Hippocampal formation (tissue), 2 donors: ENCODE measurements at places on chromosomes 2 and 18.

DNA sequence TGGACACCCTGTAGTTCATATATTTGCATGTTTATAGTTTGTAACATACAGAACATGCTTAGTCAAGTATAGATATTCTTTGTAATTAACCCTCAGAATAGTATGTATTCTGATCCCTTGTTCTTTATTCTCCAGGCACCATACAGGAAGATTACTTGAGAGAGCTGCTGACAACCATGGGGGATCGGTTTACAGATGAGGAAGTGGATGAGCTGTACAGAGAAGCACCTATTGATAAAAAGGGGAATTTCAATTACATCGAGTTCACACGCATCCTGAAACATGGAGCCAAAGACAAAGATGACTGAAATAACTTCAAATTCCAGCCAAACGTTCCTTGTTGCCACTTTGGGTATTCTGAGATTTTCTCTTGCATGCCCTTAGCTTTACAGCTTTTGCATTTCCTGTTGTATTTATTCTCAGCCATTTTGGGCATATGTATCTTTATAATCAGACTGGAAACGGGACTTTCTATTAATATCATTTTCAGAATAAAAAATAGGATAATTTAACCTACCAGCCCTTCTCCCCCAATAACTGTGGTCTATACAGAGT is 6.2 kb upstream of the MYL12B start:
- no peak for DNase-seq

DNA sequence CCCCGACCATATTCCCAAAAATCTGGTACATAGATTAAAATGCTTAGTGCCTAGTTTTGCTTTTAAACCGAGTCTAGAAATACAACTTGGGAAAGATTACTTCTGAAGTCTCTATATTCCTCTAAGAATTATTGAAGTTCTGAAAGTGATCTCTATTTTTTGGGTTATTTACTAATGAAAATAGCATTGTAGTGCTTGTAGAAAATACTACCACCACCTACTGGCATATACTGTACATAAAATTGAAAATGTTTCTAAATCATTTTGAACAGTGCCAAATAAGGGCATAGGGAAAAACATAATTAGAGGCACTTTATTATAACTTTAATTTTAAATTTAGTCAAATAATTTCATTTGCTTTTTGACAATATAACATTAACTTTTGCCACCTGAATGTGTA is 1399.6 kb upstream of the ZEB2 start:
- DNase-seq: no peak

DNA sequence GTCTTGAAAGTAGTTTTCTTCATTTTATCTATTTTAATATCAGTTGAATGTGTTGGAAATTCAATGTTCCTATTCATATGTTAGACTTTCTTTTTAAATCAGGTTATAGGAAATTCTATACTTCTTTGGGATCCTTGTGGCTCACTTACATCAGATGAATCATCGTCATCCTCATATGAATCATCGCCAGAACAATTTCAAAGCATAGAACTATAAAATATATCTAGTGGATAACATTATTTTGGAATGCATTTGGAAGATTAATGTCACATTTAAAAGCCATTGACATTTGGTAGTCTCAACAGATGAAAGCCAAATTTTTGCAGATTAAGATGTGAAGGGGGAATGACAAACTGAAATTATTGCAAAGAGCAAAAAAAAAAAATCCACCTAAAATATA is 94.1 kb downstream of the FAM161A start:
- DNase-seq: no peak

GRCh38 chr18:6785001-6785400 is 55.5 kb downstream of the ARHGAP28 start:
- no peak for DNase-seq
